ENCODE measurements at places on chromosomes 6 and 20. TPM values are rescaled to one million over a fixed set of nuclear protein-coding genes. Genes with fewer than 3 reads are reported as not detected.

Gene BLOC1S5
- 16.6 TPM for total RNA-seq

Gene MUCL3
- total RNA-seq: not detected

Gene FAM217A
- total RNA-seq: not detected

Gene ADISSP
- 15.7 TPM for total RNA-seq

Gene PLN
- 2.9 TPM for total RNA-seq

Gene BNIP5
- not detected for total RNA-seq

Gene PNLDC1
- 0.66 TPM for total RNA-seq

Gene TINAG
- total RNA-seq: not detected

Gene MACROD2
- 26.8 TPM for total RNA-seq
